ENCODE measurements at places on chromosomes 3 and 15.

DNA sequence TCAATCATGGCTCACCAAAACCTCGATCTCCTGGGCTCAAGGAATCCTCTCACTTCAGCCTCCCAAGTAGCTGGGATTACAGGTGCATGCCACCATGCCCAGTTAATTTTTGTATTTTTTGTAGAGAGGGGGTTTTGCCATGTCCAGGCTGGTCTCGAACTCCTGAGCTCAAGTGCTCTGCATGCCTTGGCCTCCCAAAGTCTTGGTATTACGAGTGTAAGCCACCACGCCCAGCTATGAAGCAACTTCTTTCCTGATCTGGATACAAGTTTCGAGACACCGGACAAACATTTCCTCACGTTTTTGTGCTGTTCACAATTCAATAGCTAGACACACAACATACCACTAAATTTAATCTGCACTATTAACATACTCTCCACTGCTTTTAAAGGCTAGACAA lies 3.4 kb upstream of the SYNM start:
- DNase-seq, result no peak

GRCh38 chr3:30742796-30743619 lies 136.6 kb downstream of the TGFBR2 start:
- DNase-seq, result no peak

- DNase-seq, result no peak
Measured at GRCh38 chr3:124904835-124905492, 17.8 kb upstream of the ITGB5 start.

DNA sequence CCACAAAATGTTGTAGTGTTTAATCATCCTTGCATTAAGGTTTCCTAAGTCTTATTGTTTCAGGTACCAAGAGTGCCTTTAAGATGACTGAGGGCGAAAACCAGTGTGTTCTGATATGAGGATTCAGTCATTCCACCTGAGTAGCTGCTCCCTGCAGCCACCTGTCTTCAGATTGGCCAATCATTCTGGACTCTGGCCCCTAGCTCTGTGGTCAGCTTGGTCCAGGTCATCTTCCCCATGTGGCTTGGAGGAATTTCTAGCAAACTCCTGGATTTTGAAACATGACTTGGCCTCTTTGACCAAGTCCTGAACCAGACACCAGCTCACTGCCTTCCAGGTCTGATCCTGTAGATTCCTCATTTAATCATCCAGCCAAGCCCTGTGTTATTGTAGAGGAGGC lies 7.8 kb upstream of the SLC7A14 start:
- no peak for DNase-seq

GRCh38 chr3:156425651-156426050 lies 129.3 kb downstream of the SSR3 start:
- DNase-seq, result no peak

GRCh38 chr3:134406331-134407238 lies 32.3 kb upstream of the AMOTL2 start:
- DNase-seq, result no peak

DNA sequence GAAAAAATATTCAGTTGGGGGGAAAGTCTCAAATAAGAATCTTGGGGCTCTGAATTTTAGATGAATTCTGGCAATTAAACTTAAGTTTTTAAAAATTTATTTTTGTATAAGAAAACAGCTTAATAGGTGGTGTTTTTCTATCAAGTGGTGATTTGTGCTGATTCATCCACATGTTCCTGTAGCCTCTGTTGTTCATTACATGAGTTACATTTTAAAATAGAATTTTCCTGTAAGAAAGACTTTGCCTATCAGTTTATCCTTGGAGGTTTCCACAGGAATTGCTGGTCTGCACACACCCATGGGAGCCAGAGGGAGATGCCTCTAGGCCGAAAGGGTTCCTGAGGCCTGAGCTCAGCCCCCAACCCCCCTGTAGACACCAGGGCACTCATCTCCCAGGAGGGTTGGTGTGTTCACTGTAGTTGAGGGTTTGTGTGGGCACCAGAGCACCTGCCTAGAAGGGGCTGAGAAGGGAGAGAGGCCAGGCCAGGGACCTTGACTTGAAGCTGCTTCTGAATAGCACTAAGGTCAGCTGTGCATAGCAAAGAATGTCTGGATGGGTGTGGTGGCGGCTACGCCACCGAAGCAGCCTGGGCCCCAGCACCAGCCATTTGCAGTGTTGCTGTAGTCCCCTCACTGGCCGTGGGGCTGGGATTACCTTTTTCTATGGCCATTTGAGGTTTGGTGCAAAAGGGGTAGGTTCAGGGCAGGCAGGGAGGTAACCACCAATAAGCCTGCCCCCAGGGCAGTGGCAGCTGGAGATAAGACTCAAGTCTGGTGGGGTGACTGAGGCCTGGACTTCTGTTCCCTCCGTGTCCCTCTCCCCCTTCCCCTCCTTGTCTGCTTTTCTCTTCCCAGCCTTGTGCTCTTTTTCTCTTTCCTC lies 11.9 kb downstream of the DNAJA4 start:
- DNase-seq, result no peak

DNA sequence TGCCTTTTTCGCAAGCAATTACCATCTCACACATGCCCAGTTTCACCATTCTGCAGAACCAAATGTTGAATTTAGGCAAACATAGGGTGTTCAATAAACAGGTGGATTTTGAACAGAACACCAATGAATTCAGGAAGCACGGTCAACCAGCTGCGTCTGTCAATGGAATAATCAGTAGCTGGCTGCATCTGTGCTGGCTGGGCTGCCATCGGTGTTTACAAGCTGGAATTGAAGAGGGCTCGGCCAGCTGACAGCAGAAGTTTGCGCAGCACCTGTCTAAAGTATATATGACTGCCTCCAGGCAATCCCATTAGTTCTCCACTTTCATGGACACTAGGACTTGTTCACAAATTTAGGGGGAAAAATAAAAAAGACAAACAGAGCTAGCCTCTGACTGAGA lies 996.4 kb upstream of the CFAP20DC start:
- DNase-seq, result no peak

- no peak for DNase-seq
Measured at GRCh38 chr3:103055021-103055520, 620.3 kb downstream of the ZPLD1 start.

GRCh38 chr3:73658227-73658626 lies 33.5 kb upstream of the PDZRN3 start:
- DNase-seq, result no peak

DNA sequence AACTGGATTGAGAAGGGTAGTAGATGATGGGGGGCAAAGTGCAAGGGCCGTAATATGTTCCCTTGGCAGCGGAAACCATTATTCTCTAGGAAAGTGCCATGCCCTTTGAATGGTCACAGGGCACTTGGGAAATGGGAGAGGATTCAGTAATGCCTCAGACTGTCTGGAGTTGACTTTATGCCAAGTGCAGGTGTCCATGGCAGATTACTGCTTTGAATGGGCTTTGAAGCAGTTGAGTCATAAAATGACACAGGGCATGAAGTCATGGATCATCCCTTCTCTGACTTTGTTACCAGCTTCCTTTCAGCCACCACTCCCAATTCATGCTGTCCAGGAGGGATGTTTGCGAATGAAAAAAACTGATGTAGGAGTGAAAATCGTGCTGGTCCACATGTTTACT lies 20.1 kb downstream of the AADACL2 start:
- no peak for DNase-seq

DNA sequence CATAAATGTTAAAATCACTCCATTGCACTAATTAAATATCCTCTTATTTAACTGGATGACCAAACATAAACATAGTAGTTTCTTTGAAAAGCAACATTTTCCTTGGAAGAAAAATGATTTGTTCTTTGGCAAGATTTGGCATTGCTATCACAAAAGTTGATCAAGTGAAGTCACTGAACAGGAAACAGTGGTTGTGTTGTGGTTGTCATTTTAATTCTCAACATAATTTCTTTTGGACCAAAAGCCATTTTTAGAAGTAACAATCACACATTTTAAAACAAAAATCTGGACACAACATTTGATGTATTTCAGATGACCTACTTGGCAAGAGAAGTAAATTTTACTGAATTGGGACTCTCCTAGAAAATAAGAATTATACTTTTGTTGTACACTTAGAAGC lies 872.3 kb downstream of the ROBO1 start:
- no peak for DNase-seq

DNA sequence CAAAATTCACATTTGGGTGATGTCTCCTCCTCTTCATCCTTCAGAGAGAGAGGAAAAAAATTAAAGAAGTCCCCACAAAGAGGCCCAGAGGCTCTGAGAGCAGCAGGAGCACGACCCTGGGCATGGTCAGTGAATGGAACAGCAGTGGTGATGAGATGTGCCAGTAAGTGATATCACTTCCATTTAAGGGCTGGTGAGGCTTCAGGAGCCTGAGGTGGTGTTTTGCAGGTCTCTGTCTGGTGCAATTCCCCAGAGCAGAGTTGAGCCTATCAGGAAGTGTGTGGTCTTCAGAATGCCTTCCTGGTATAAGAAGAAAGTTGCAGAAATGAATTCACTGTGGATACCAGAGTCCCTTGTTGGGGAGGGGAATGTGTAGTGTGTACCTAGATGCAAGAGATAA lies 21.4 kb downstream of the ERICH6 start:
- DNase-seq, result no peak

- DNase-seq, result no peak
Measured at GRCh38 chr15:58474741-58475323, 43.0 kb downstream of the LIPC start.

DNA sequence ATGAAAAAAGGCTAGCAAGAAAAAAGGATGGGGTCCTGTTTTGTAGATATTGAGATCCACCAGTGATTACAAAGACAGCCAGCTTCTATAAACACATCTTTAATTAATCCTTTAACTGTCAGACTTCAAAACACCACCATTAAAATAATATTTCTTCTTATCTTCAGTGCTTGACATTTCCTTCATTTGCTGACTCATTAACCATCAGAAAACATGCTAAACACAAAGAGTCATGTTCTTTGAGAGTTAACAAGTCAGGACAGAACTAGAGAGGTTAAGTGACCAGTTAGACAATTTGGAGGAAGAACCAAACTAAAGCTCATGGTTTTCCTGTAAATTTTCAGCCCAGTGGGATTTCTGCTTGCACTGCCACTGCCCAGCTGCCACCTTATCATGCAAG lies 111.4 kb downstream of the MEIS2 start:
- DNase-seq, result no peak

DNA sequence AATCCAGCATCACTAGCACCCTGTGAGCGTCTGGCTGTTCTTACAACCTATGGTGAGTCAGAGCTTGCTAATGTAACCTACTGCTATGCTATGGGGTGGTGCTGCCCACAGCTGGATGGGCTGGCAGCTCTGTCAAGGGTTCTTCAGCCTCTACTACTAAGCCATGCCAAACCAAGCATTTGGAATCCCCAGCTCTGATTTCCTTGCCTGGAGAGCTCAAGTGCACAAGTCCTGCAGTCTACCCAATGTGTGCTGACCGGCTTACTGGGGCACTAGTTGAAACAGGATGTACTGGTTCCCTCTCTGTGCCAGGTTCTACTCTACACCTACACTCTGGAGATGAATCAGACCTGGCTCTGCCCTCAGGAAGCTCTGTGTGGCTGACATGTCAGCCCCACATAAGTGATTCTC lies 4.2 kb downstream of the TEX264 start:
- no peak for DNase-seq

- DNase-seq, result no peak
Measured at GRCh38 chr3:123741041-123741511, 143.1 kb downstream of the MYLK start.

DNA sequence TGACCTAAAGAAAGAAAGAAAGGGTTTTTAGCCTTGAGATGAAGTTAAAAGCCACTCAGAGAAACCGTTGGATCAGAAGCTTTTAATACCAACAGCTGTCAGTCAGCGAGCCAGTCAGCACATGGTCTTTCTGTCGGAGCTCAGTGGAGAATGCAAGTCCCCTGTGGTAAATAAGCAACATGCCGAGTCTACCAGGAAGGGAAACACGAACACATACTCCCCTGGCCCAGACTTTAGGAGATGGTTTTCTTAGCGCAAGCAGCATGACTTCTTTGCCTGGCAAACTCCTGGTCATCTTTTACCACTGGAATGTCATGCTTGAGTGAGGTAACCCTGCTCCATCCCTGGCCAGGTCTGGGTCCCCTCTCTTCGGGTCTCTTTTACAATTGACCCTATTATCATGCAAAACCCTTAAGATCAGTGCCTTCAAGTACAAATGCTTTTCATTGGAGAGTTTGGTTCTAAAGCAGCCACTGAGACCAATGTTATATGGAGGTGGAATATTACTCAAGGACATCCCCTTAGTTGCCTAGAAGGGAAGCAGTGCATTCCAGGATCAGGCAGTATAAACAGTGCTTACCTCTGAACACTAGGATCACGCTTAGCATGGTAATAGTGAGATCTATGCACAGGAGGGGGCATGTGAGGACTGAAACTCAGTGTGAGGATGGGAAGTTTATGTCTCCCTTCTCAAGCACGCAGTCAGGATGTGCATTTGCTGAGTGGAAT lies 28.2 kb downstream of the SLCO3A1 start:
- no peak for DNase-seq

- DNase-seq, result no peak
Measured at GRCh38 chr3:189232790-189233189, 61.0 kb downstream of the TPRG1 start.

DNA sequence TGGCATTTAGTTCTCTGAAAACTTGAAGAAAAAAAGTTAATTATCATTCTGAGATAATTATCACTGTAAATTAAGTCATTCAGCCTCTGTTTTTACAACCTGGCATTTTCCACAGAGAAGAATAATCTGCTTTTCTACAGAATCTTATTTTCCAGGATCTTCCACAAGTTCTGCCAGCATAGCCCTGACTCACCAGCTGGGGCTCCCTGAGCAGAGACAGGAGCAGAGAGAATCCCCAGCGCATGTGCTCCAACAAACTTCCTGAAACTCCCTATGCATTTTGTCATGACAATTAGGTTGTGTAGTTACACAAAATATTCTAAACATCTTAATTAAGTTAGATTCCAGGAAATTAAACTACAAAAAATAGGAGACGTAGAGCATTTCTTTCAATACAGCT lies 32.1 kb upstream of the TMEM207 start:
- no peak for DNase-seq

GRCh38 chr3:3281024-3281423 lies 101.5 kb upstream of the CRBN start:
- DNase-seq, result no peak

GRCh38 chr3:29186982-29187725 lies 93.7 kb upstream of the RBMS3 start:
- DNase-seq, result no peak

GRCh38 chr3:32371461-32372212 lies 20.0 kb upstream of the CMTM7 start:
- no peak for DNase-seq

GRCh38 chr3:46693892-46694226 lies 380 bp upstream of the ALS2CL start:
- no peak for DNase-seq

DNA sequence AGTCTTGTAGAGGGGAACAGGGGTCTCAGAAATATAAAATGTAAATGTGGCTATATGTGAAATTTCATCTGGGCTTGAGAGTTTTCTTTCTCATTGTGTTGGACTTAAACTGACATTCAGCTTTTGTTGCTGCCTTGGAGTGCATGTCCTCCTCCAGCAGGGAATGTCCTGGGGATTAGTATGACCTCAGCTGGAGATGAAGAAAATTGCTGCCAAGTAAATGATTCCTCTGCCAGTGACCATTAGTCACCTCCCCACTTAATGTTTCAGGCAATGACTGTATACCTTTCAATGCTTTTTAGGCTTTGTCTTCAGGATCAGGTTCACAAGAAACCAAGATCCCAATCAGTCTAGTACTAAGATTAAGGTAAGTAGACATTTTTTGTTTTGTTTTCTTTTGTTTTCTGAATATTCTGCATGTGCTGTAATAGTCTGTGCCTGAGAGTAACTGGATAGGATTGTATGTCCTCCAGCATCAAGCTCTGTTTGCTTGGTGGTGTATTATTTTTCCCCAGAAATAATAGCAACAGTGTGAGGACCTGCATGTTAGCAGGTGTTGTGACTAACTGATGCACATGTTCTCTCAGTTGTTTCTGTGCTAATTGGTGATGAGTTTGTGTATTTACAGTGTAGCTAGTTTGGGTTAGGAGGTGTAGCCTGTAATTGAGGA lies 18.1 kb upstream of the SLC22A13 start:
- no peak for DNase-seq

Measured in stimulated activated CD8-positive, alpha-beta memory T cell treated with anti-CD3 and anti-CD28 coated beads, Interleukin-7, amount 100 ng/mL, for 48 hours (primary cell).